ENCODE measurements at places on chromosomes 7 and 10. TPM values are rescaled to one million over a fixed set of nuclear protein-coding genes. Genes with fewer than 3 reads are reported as not detected.

Gene AP4M1
- 15.2 TPM for polyA plus RNA-seq

- DNase-seq, result no peak
These were observed 237.3 kb downstream of the MAD1L1 start for GRCh38 chr7:1995426-1995825.

DNA sequence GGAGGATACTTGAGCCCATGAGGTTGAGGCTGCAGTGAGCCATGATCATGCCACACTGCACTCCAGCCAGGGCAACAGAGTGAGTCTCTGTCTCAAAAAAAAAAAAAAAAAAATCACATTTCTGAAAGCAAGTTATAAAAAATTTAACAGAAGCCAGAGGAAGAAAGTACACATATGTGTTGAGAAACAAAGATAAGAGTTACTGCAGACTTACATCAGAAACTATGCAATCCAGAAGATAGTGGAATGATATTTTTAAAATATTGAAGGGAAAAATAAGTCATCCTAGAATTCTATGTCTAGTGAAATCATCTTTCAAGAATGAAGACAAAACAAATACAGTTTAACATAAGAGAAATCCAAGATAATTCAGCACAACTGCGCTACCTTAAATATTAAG, 46.9 kb downstream of the ZNF518A start:
- no peak for DNase-seq

GRCh38 chr10:13765641-13766341, 179.0 kb downstream of the PRPF18 start:
- no peak for DNase-seq

GRCh38 chr7:17640730-17641377, 299.4 kb downstream of the SNX13 start:
- DNase-seq, result no peak
